ENCODE measurements at places on chromosomes 5 and 9.

DNA sequence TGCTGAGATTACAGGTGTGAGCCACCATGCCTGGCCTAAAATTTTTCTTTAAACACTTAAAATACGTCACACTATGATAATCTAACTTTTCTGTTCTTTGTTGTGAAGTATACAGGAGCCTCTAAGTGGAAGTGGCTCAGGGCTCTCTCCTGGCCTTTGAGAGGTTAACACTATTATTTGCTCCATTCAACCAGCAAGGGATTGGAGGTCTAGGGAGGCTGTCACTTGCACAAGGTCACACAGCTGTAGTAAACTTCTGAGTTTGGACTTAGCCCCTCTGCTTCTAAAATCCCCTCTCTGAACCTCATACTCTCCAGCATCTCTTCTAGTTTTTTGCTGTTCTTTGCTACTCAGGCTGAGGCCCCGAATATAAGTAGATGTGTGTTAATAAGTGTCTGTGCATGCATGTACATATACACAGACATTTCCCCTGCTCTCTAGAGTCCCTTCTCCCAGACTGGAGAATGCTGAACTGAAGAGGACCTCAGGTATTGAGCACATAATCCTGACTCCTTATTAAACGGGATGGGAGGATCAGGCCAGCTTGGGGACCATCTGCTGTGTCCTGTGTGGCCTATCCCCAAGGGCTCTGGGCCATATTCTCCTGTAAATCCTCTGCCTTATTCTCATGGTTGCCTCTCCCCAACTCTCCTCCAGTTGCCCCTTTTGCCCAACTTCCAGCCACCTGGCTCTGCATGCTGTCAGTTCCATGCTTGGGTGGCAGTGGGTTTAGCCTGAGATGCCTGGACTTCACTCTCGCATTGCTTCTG is 87.0 kb upstream of the SPRY4 start:
- no peak for DNase-seq

DNA sequence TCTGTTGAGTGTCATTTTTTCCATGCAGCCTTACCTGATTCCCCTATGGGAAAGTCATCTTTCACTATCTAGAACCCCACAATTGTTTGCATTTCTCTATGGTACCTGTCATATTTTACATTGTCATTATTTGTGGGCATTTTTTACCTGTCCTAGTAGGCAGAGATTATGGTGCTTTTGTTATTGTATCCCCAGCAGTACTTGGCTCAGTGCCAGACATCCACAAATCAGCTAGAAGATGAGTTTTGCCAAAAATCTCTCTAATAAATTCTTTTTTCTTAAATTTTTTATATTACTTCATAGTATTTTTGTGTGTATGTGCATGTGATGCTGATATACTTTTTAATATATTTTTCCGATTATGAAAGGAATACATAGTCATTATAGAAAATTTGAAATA is 13.2 kb downstream of the GARNL3 start:
- no peak for DNase-seq

DNA sequence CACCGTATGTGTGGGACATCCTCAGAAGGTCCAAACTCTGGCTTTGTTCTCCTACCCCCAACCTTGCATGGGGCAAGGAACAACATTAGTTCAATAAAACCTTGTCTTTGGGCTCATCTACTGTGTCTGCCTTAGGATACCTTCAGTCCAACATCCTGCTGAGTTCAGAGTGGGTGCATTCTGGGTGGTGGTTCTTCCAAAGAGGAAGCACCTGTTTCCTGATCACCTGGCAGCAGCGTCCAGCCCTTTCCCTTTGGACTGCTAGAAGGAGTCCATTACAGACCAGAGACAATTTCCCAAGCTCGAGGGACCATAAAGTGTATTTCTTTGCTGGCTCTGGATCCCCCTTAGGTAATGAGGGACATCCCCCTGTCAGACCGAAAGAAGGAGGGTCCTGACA is 154.1 kb downstream of the SEMA6A start:
- DNase-seq: no peak

DNA sequence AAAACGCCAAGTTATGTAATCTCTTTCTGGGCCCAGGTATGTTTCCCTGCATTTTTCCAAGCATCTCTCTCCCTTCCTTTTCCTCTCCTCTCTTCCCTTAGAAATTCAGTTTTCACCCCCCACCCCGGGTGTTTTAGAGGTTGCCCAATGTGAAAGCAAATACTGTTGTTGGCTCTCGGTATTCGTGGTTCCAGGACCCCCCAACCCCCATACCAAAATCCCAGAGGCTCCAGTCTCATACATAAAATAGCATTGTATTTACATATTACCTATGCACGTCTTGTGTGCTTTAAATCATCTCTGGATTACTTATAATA is 48.8 kb downstream of the ACER2 start:
- no peak for DNase-seq

Data from activated CD4-positive, CD25-positive, alpha-beta regulatory T cell treated with anti-CD3 and anti-CD28 coated beads, Interleukin-2, amount 50 U/mL, for 16 hours (primary cell).